ENCODE measurements at places on chromosomes 1 and 21.

DNA sequence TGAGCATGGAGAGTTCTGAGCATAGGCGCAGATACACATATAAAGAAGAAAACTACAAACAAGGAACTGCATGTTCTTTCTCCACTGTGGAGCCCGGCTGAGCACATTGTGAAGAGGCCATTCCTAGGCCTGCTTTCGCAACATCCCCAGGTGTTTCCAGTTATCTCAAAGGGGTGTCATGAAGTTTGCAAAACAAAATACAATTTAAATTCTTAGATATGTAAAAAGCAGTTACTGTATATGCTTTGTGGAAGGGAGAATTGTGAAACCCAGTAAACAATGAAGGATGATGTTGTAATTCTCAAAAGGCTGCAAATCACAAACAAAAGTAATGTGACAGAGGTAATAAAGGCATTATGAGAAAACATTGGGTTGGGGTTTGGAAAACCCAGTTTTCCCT is 98.6 kb upstream of the ZNF644 start:
- DNase-seq, result no peak

- DNase-seq, result no peak
These were observed 7.9 kb downstream of the SPSB1 start for GRCh38 chr1:9300573-9300972.

DNA sequence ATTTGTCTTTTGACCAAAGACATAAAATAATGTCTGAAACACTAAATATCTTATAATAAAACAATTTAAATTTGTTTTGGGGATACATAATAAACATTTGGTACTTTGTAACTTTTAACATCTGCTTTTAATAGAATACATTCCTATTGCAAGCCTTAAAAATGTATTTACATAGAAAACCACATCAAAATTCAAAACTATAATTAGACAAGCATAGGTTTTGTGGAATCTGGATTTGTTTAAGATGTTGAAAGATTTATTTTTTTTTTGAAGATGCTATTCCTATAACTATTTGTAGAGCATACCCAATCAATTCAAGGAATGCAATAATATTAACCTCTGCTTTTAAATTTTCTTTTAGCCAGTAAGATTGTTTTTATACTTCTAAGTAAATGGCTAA is 125.7 kb downstream of the FMN2 start:
- DNase-seq, result no peak

- DNase-seq, result no peak
These were observed 21.7 kb downstream of the BCAR3 start for GRCh38 chr1:93659822-93660503.

DNA sequence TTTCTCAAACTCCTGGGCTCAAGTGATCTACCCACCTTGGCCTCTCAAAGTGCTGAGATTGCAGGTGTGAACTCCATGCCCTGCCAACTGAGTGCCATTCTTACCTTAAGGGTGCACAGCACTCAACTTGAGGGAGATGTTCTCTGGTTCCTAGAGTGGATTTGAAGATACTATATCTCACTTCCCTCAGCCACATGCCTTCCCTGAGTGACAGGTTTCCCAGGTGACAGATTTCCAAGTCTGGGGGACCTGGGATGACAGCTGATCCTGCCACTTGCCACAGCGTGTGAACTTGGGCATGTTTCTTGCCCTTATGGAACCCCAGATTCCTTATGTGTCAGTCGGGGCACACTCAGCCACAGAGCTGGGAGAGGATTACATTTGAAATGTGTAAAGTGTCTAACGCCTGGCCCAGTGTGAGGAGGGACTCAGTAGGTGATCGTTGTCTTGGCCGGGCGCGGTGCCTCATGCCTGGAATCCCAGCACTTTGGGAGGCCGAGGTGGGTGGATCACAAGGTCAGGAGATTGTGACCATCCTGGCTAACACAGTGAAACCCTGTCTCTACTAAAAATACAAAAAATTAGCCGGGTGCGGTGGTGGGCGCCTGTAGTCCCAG is 29.6 kb upstream of the BTG2 start:
- DNase-seq, result no peak

- DNase-seq, result no peak
These were observed 32.1 kb upstream of the PDE9A start for GRCh38 chr21:42621166-42621818.

GRCh38 chr1:100387657-100388350 is 35.5 kb downstream of the CDC14A start:
- no peak for DNase-seq

GRCh38 chr1:182193908-182194550 is 132.5 kb upstream of the ZNF648 start:
- no peak for DNase-seq

- DNase-seq, result no peak
These were observed 14.0 kb upstream of the SYNC start for GRCh38 chr1:32716312-32717148.

GRCh38 chr1:168498956-168499687 is 44.7 kb downstream of the XCL2 start:
- no peak for DNase-seq

DNA sequence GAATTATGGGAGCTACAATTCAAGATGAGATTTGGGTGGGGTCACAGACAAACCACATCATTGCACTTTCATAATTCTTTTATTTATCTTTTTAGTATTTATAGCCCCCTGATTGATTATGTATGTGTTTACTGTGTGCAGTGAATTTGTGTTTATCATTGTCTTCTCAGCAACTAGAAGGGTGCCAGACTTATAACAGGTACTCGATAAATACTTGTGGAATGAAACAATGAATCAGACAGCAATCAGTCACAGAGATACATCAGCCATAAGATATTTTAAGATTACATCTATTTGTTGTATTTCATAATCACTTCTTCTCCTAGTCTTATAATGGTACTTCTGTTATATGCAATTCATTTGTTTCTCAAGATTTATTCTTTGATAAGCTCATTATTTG is 273.2 kb downstream of the PTPRC start:
- no peak for DNase-seq

- DNase-seq, result no peak
These were observed 23.2 kb downstream of the PCNT start for GRCh38 chr21:46347203-46347550.

DNA sequence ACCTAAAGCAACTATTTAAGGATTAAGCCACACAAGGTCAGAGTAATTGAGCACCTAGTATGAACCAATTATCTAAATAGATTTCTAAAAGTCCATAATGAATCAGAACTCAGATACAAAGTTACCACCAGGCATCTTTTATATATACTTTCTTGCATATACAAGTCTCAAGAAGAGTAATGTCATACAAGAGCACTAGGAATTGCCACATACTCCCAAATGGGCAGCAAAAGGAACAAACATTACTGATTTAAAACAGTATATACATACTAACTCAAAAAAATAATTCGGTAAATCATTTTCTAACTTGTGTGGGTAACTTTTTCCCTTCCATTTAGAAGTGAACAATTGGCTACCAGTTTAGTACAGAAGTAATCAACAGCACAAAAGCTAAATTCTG is 22.1 kb downstream of the SERBP1 start:
- DNase-seq, result no peak

GRCh38 chr1:98557895-98558294 is 103.6 kb upstream of the SNX7 start:
- no peak for DNase-seq
